MM.1S (cell line): ENCODE measurements at places on chromosomes 2 and 18.

DNA sequence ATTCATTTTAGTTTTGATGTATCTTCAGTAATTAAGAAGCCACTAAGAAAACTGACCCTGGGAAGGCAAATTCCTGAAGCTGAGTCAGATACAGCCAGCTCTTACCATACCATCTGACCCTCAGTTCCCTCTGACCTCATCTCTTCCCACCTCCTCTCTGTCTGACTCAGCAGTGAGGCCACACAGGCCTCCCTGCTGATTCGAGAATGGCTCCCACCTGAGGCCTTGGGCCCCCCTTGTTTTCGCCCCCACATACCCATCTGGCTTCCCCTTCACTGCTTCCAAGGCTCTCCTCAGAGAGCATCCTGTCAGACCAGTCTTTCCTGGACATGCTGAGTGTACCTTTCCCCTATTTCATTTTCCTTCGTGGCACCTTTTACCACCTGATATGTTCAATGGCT is 71.0 kb upstream of the CYP1B1 start:
- no peak for DNase-seq

DNA sequence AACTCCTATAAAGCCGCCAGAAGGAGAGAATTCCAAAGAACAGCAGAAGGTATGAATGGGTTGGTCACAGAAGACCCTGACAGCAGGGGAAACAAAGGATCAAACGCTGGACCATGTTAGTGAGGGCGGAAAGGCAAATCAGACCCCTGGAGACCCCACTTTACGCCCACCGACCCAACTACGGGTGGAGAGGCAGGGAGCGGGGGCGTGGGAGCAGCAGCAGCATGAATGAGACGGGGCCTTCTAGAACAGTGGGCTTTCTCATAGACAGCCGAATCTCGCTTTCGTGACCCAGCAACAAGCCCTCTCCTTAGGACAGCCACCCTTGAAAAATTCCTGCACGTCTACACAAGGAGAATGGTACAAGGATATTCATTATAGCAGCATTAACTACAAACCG is 191.0 kb downstream of the HDAC4 start:
- DNase-seq: no peak

- no peak for DNase-seq
Observed at GRCh38 chr2:231589656-231590055, 3.0 kb upstream of the TEX44 start.

DNA sequence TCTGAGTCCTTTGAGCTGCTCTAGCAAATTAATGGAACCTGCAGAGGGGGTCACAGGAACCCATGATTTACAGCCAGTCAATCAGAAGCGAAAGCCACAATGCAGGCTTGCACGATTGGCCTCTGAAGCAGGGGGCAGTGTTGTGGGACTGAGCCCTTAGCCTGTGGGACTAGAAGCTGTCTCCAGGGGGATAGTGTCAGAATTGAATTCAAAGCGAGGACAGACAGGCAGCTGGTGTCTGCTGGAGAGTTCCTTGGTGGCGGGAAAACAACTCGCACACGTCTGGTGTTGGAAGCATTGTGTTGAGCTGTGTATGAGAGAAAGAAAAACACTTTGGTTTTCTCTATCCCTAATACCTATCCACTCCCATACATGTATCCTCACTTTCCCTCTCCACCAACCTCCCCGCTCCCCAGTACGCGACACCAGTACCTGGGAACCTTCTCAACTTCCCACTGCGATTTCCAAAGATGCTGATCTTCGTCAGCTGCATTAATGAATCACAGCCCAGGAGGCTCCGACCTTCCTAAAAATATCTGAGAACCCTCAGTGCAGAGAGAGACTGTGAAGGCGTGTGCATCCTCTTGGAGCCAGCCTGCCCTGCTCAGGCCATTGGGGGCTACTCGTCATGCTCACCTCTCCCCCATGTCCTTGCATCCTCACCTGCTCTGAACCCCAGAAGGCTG is 88.2 kb downstream of the HS1BP3 start:
- DNase-seq: no peak

DNA sequence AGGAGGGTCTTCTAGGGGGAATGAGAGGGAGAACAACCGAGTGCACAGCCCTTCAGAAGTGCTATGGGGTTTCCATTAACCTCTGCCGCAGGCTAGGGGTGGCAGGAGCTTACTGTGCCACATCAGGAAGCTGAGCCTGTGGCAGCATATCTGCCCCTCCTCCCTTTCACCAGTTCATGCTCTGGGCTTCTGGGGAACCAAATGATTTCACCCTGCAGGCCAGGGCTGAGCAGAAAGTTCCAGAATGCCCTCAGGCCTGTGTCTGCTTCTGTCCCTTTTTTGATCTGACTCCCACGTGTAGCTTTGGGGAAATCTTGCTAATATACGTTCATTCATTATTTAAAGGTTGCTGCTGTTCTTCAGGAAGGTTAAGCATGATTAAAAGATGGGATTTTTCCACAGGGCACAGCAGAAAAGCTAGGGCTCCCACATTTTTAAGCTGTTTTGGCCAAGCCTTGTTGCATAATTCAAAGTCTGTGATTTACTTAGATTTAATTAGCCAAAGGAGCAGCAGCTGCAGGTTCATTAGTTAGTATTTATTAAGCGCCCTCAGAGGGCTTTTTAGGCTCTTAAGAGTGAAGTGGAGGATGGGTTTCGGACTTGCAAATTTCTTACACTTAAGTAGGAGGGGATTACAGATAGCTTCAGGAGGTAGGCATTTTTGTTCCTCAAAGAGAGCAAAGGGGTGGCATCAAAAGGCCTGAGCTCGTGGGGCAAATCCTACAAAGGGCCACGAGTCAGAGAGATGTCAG is 10.2 kb downstream of the TMEM247 start:
- no peak for DNase-seq

DNA sequence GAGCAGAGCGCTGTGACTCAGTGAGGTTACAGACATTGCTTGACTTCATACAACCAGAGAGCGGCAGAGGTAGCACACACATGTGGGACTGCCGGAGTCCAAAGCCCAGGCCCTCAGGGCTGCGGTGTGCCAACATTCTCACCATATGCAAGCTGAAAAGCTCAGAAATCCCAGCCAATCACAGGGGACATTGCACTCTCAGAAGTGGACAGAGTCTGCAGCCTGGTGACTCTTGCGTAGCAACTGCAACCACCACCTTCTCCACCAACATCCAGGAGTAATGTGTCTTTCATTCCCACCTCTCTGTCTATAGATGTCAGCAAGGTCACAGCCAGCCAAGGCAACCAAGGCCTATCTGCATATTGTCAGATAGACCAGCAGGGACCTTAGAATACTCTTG is 158.1 kb downstream of the TTC32 start:
- DNase-seq: no peak

- no peak for DNase-seq
Observed at GRCh38 chr18:60984510-60984909, 348.7 kb upstream of the CDH20 start.

GRCh38 chr18:44786688-44787087 is 106.0 kb downstream of the SETBP1 start:
- peak; percentile 88 for DNase-seq

GRCh38 chr2:59732871-59733566 is 820.4 kb downstream of the BCL11A start:
- no peak for DNase-seq
